ENCODE measurements at places on chromosomes 5 and 9. TPM values are rescaled to one million over a fixed set of nuclear protein-coding genes. Genes with fewer than 3 reads are reported as not detected.

- no peak for DNase-seq
Measured at GRCh38 chr5:40437452-40437861, 242.3 kb upstream of the PTGER4 start.

The OTP gene
- not detected for total RNA-seq

- DNase-seq, result no peak
Measured at GRCh38 chr5:68282001-68282400, 66.4 kb downstream of the PIK3R1 start.

DNA sequence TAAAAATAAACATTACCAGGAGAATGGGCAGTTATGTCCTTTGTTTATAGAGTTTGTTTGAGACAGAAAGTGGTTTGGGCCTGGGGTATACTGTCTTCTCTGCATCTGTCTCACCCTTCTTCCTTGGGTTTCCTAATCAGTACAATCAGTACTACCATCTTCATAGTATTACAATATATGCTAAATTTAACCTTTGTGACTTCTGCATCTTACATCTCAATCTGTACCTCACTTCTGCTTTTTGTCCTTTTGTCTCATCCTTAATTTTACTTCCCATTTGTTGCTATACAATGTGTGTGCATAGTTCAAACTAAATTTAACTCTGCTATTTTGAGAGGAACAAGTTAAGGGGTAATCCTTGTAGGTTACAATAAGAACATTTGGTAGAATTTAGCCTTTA is 19.6 kb downstream of the FBXO38 start:
- DNase-seq, result no peak

- DNase-seq, result no peak
Measured at GRCh38 chr5:15431923-15432322, 68.1 kb upstream of the FBXL7 start.

The HSD17B3 gene
- 1.1 TPM for total RNA-seq

The FIBCD1 gene
- total RNA-seq, result not detected

DNA sequence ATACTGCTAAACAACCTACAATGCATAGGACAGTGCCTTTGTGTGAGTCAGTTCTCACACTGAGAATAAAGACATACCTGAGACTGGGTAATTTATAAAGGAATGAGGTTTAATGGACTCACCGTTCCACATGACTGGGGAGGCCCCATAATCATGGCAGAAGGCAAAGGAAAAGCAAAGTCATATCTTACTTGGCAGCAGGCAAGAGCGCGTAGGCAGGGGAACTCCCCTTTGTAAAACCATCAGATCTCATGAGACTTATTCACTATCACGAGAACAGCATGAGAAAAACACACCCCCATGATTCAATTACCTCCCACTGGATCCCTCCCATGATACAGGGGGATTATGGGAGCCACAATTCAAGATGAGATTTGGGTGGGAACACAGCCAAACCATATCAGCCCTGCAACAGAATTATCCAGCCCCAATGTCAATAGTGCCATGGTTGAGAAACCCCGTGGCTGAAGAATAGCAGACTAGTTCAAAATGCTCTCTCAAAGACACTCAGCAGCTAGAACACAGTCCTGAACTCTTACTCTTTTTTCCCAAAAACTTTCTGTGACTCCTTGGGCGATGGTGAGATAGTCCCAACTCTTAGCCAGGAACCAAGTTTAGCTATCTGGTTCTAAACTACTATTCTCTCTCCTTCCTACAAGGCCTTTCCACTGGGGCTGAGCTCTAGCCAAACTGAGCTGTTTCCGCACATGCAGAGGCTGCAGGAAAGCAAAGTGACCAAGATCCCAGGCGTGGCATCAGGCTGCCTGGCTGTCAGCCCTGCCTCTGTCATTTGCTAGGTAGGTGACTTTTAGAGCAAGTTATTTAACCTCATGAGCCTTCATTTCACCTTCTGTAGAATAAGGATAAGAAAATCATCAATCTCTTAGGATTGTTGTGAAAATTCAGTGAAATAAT is 21.7 kb downstream of the FAT2 start:
- peak; percentile 8 for DNase-seq

DNA sequence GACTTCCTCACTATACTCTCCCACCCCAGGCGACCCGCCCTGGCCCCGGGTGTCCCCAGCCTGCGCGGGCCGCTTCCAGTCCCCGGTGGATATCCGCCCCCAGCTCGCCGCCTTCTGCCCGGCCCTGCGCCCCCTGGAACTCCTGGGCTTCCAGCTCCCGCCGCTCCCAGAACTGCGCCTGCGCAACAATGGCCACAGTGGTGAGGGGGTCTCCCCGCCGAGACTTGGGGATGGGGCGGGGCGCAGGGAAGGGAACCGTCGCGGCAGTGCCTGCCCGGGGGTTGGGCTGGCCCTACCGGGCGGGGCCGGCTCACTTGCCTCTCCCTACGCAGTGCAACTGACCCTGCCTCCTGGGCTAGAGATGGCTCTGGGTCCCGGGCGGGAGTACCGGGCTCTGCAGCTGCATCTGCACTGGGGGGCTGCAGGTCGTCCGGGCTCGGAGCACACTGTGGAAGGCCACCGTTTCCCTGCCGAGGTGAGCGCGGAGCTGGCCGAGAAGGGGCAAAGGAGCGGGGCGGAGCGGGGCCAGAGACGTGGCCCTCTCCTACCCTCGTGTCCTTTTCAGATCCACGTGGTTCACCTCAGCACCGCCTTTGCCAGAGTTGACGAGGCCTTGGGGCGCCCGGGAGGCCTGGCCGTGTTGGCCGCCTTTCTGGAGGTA is 2.1 kb downstream of the CA9 start:
- no peak for DNase-seq

GRCh38 chr9:22107202-22108045 is 98.3 kb upstream of the CDKN2B start:
- DNase-seq, result no peak

The LPAR1 gene
- 42.6 TPM for total RNA-seq

GRCh38 chr9:125258160-125258785 is 3.4 kb upstream of the GAPVD1 start:
- DNase-seq, result peak; percentile 9

The DRD1 gene
- 1.1 TPM for total RNA-seq

GRCh38 chr5:167895899-167896659 is 395.4 kb upstream of the WWC1 start:
- no peak for DNase-seq

GRCh38 chr5:93632327-93632726 is 49.3 kb downstream of the NR2F1 start:
- DNase-seq, result no peak

- no peak for DNase-seq
Measured at GRCh38 chr5:172411484-172412072, 42.7 kb downstream of the SH3PXD2B start.

DNA sequence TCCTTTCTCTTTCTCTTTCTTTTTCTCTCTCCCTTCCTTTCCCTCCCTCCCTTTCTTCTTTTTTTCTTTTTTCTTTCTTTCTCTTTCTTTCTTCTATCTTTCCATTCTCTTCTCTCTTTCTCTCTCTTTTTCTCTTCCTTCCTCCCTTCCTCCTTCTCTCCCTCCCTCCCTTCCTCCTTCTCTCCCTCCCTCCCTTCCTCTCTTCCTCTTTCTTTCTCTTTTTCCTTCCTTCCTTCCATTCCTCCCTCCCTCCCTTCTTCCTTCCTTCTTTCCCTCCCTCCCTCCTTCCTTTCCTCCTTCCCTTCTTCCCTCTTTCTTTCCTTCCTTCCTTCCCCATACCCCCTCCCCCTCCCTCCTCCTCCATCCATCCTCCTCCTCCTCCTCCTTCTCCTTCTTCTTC is 243.3 kb upstream of the CTNND2 start:
- DNase-seq, result no peak

DNA sequence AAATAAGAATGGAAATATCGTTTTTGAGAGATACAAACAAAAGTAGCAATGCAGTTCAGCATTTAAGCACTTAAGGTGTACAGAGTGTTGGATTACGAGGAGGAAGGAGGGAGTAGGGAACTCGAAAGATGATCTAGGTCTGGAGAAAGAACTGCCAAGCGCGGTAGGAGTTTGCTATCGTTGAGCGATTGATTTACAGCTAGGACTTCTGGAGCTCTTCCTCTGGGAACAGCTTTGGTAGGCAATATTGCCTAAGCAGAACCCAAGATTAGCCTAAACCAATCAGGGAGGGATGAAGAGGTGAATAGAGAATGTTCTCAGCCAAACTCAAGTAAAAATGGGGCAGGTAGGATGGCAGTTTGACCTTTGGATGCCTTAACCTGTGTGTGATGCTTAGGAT is 965 bp downstream of the CLTA start:
- DNase-seq, result no peak

The PTGR1 gene
- 53.0 TPM for total RNA-seq

DNA sequence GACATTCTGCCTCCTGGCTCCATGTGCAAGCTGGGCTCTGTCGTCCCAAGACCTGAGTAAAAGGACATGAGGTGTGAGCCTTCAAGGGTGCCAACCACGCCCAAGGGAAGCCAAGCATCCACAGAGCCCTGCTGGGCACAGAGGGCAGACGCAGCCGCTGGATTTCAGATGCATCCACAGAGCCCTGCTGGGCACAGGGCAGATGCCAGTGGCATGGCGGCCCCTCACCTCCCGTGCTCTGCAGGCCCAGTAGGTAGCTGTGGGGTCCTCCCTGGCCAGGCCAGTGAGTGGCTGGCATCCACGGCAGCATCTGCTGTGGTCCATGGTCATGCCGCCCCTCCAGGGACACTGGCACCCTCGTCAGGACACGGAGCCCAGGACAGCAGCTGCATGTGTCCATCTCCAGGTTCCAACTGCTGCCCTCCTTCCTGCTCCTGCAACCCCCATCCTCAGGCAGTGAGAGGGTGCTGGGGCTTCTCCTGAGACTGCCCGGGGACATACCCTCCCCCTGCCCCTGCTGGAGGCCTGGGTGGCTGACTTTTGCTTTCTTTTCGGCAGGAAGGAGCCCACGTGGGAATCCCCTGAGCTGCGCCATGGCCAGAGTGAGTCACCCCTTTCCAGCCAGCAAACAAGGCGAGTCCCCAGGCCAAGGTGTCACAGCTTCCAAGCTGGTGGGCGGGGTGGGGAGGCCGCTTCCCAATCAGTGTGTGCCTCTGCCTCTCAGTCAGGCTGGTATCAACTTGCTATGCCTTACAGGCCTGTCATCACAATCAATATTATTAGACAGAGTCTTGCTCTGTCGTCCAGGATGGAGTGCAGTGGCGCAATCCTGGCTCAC is 4.0 kb upstream of the TRAF2 start:
- DNase-seq, result no peak

The RECK gene
- total RNA-seq, result 18.5 TPM

DNA sequence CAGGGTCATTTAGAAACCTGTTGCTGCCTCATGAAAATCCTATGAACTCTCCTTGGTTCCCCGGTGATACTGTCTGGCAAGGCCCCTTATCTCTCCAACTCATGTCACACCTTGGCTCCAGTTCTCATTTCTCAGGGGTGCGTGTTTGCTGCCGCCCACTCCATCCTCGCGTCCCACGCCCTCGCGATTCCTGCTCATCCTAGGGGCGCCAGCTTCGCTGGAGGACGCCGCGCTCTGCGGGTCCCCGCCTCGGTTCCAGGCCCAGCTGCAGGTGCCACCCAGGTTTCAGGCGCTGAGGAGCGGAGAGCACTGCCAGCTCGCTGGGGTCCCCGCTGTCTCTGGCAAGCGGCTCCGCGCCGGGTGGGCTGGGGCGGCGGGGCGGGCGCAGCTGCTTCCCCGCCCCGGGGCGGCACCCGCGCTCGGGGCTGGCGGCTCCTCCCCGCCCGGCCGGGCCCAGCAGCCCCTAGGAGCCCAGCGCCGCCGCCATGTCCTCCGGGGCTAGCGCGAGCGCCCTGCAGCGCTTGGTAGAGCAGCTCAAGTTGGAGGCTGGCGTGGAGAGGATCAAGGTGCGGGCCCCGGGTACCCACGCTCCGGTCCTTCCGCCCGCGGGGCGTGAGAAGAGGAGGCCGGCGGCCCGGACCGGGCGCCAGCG is at the start of gene GNG10:
Gene GNG10, plus strand, starts transcription at position 456 of the 652 bp plus-strand sequence. Its CDS starts 30 bp downstream, at position 486.
- peak; percentile 91 for DNase-seq

GRCh38 chr9:130188860-130189481 is 16.8 kb downstream of the NCS1 start:
- DNase-seq, result no peak

DNA sequence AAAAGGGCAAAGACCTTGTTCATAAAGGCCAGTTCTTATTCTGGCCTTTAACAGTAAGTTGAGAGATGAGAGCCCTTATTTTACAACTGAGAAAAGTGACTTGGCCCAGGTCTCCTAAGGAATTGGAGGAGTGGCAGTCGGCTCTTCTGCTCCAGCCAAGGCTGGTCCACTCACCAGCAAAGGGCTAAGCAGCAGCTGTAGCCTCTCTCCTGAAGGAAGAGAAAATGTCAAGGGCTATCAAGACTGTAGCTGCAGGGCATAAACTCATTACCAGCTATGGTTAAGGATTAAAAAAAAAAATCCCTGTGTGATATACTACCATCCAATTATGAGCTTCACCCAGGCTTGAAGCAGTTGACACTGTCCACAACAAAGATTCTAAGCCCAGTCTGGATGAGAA is 138.6 kb upstream of the RAD23B start:
- DNase-seq, result no peak

DNA sequence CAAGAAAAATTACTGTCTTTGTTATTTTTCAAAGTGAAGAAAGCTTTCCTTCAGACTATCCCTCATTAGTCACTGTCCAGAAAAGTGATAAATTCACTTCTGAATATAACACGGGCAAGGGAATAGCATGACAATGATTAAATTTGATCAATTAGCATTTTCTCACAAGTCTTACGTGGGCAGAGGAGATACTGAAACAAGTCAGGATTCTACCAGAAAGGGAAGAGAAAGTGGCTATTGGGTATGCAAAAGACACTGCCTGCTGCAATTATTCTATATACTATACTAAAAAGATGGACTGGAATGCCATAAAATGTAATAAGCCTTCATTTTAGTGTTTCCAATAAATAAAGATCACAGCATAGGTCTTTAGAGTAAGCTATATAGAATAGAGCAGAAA is 7.4 kb downstream of the COX7C start:
- DNase-seq, result no peak

The SPINK4 gene
- not detected for total RNA-seq

- DNase-seq, result no peak
Measured at GRCh38 chr9:93072383-93072795, 13.9 kb downstream of the SUSD3 start.

The C9 gene
- not detected for total RNA-seq

DNA sequence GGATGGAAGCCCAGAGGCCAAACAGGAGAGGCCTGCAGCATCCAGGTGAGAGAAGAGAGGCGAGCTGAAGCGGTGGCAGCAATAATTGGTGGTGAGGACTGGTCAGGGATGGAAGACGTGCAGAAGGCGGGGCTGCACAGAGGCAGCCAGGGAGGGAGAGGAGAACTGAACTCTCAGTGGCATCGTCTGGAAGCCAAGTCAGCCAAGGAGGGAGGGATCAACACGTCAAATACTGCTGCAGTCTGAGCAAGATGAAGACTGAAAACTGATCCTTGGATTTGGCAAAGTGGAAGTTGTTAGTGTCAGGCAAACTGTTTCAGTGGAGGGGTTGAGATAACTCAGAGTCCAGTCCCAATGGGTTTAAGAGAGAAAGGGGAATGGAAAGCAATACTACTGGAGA is 145.4 kb downstream of the CDK5RAP2 start:
- no peak for DNase-seq

DNA sequence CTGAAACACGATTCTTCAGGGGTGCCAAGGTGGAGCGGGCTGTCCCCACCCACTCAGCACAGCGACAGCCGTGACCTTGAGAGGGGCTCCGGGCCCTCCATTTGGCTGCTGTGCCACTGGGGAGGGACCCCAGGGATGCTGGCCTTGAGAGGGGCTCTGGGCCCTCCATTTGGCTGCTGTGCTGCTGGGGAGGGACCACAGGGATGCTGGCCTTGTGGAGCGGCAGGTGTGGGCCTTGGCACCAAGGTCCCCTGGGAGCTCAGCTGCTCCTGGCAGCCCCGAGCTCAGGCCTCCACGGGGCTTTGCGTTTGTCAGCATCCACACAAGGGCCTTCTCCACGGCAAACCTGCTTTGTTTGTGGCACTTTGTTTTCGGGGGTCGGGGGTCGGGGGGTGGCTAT is 137.6 kb upstream of the LPCAT1 start:
- DNase-seq, result peak; percentile 74

GRCh38 chr9:14027116-14027800 is 286.7 kb downstream of the NFIB start:
- no peak for DNase-seq

Data from mesenteric fat pad (tissue), 1 donor.